ENCODE measurements at places on chromosomes 3 and 15.

GRCh38 chr3:168362156-168362555 lies 266.4 kb upstream of the GOLIM4 start:
- DNase-seq = no peak

DNA sequence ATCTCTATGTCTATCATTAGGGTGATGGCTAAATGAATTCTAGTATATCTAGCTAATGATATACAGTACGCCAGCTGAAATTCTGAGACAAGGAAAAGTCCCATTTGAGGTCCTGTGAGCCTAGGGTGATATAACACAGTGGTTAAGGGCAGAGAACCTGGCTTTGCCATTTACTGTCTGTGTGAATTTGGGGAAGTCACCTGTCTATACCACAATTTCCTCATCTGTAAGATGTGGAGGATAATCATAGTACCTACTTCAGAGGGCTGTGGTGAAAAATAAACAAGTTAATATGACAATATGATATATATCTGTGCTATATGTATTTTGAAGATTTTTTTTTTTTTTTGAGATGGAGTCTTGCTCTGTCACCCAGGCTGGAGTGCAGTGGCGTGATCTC lies 9.8 kb upstream of the ANKDD1A start:
- DNase-seq = no peak

GRCh38 chr3:187434524-187434923 lies 66.3 kb downstream of the RTP4 start:
- no peak for DNase-seq

GRCh38 chr15:81809543-81809942 lies 236.3 kb downstream of the MEX3B start:
- no peak for DNase-seq

DNA sequence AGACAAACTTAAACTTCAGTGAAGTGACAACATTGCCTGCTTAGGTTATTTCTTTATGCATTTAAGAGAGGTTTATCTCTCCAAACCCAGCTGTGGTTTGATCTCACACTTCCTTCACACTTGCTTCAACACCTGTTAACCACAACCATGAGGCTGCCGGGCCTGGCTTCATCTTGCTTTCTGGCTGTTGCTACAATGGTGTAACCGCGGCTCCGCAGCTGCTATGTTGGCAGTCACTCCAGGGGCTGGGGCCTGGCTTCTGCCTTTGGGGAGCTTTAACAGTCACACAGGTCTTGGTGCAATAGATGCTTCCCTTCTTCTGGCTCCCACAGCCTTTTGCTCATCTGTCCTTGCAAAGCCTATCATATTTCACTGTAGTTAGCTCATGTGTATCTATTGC lies 72.9 kb upstream of the MNS1 start:
- DNase-seq = peak; percentile 95

GRCh38 chr15:60374628-60375081 lies 23.1 kb downstream of the ANXA2 start:
- no peak for DNase-seq

- no peak for DNase-seq
These were observed 627.0 kb upstream of the TBL1XR1 start for GRCh38 chr3:177824190-177824786.

DNA sequence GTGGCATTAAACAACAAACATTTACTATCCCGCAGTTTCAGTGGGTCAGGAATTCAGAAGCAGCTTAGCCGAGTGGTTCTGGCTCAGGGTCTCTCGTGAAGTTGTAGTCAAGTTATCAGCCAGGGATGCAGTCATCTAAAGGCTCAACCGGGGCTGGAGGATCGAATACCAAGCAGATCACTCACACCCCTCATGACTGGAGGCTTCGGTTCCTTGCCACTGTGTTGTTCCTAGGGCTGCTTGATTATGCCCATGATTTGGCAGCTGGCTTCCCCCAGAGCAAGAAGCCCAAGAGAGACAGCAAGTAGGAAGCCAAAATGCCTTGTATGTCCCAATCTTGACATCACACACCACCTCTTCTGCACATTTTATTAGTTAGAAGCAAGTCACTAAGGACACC lies 33.9 kb upstream of the CDCP1 start:
- DNase-seq = no peak

DNA sequence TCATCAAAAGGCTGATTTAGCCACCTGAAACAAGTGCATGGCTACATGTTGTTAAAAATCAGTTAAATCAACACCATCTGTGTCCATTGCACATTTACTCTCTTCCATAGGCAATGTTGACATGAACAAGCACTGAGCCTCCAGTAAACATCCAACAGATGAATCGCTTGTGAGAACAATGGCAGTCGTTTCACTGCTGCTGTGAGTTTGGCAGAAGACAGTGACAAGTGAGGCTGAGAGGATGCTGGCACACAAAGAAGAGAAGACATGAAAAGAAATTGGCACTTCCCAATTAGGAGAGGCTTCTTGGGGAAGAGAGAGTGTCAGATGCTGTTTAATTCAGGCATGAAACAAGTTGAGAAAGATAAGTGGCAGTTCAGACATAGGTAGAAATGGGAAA lies 227.4 kb upstream of the STT3B start:
- DNase-seq = no peak

- DNase-seq = no peak
These were observed 77.1 kb downstream of the AKAP13 start for GRCh38 chr15:85457392-85457968.
